ENCODE measurements at places on chromosomes 4 and X. TPM values are rescaled to one million over a fixed set of nuclear protein-coding genes. Genes with fewer than 3 reads are reported as not detected.
A peak's percentile ranks its signal among the peaks of the same experiment; 100 is the strongest.

DNA sequence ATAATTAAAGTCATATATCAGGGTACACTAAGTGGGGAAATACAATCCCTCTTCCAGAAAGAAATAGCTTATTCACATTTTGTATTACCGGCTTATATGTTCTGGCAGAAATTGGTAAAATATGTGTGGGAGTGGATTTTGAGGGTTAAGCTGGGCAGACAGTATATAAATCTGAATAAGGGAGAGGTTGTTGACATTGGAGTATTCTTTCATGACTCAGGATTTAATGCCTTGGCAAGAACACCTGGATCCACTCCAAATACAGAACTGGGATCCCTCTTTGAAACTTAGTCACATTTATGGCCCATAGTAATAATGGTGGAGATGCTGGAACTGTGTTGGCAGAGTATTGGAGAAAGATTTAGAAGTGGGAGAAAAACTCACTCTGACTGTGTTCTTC is 54.3 kb upstream of the TET2 start:
- H3K27ac ChIP-seq = no peak overlapping the region
- no peaks in the 10 kb centered on the region for H3K4me1 ChIP-seq
- H3K27me3 ChIP-seq = no peaks in the 10 kb centered on the region
- no peaks in the 10 kb centered on the region for H3K36me3 ChIP-seq
- DNase-seq = peak; percentile 86

Gene ZNF185
- 11.7 TPM for total RNA-seq

Gene PDCL2
- not detected for total RNA-seq

Gene CSAG3
- not detected for total RNA-seq

DNA sequence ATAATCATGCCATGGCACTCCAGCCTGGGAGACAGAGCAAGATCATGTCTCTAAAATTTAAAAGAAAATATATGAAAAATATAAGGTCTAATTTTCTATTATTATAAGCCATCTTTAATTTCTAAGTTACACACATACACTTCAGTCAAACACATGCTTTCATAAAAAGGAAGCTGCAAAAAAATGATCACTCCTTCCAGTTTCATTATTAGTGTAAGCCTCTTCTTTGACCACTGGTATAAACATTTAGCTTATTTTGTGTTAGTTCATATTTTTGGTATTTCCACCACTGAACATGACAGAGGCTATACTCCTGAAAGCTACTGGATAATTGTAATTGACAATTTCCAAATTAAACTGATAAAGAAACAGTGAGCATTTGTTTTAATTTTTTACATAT is 163.3 kb upstream of the USP38 start:
- no peaks in the 10 kb centered on the region for H3K4me1 ChIP-seq
- H3K4me3 ChIP-seq = no peak overlapping the region
- H3K36me3 ChIP-seq = no peaks in the 10 kb centered on the region

Gene FAAH2
- 4.4 TPM for total RNA-seq

- H3K27me3 ChIP-seq = no peaks in the 10 kb centered on the region
- DNase-seq = no peak
- no peak overlapping the region for H3K27ac ChIP-seq
- H3K36me3 ChIP-seq = no peaks in the 10 kb centered on the region
- H3K4me3 ChIP-seq = no peak overlapping the region
- peaks cover 4% of the 10 kb centered on the region for H3K4me1 ChIP-seq
These were observed 134.1 kb downstream of the ELOVL6 start for GRCh38 chr4:110064295-110064694.

Gene EBP
- 141 TPM for total RNA-seq

- peaks cover 18% of the 10 kb centered on the region for H3K4me1 ChIP-seq
- DNase-seq = peak; percentile 55
- no peaks in the 10 kb centered on the region for H3K27me3 ChIP-seq
These were observed 3.2 kb downstream of the SPRY1 start for GRCh38 chr4:123399627-123400358.

- peaks cover 3% of the 10 kb centered on the region for H3K4me1 ChIP-seq
- H3K27ac ChIP-seq = no peak overlapping the region
- H3K27me3 ChIP-seq = no peaks in the 10 kb centered on the region
- H3K36me3 ChIP-seq = peaks cover 12% of the 10 kb centered on the region
- no peak overlapping the region for H3K4me3 ChIP-seq
- DNase-seq = no peak
These were observed 204.3 kb downstream of the PCDH7 start for GRCh38 chr4:30924495-30924894.

DNA sequence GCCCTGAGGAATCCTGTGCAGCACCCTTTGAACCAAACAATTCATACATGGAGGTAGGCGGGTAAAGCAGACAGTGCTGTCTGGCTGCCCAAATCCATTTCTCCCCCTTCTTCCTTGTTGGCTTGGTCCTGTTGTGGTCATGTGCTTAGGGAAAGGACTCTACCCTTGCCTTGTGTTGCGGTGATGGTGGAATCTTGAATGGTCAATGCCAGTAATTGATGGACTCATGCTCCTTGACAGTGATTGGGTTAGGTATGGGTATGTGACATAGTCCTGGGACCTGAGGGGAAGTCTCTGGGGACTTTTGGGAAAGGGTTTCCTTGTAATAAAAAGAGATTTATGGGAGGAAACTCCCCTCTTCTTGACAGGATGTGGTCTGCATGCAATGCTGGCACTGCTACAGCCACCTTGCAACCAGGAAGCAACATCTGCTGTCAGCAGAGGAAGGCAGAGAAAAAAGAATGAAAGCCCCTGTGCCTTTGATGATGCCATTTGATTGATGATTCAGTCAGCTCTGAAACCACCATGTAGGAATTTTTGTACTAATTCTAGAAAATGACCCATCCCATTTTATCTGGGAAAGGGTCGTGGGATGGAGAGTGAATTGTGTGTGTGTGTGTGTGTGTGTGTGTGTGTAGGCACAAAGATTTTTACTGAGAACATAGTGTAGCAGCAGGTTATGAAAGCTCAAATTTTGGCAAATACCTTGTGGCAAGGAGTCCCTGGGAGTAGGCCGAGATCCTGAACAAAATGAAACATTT is 30.0 kb upstream of the HUWE1 start:
- H3K4me1 ChIP-seq = no peaks in the 10 kb centered on the region
- no peak overlapping the region for H3K4me3 ChIP-seq
- DNase-seq = no peak
- no peak overlapping the region for H3K27ac ChIP-seq
- H3K27me3 ChIP-seq = no peaks in the 10 kb centered on the region

Data from cardiac muscle cell (in vitro differentiated cells and primary cell).